Activated T-cell treated with anti-CD3 and anti-CD28 coated beads, Interleukin-2, amount 50 U/mL, for 72 hours (primary cell): ENCODE measurements at places on chromosomes 7 and 10.

DNA sequence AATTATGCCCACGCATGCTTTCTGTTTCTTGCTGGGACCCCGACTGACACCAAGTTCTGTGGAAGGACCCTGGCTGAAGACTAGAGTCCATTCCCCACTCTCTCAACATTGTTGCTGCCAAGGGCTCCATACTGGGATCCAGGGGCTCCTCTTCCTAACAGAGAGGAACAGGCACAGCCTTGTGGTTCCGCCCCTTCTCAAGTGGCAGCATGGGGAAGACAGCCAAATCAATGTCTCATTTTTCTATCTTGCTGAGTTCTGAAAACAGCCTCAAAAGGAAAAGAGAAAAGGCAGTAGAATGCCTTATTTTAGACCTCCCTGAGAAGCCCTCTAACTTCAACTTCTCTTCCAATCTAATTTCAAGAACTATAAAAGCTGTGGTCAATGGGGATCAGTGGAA lies 23.7 kb upstream of the LAMB1 start:
- no peak for DNase-seq

GRCh38 chr7:102258749-102259107 lies 27.9 kb upstream of the SH2B2 start:
- no peak for DNase-seq

DNA sequence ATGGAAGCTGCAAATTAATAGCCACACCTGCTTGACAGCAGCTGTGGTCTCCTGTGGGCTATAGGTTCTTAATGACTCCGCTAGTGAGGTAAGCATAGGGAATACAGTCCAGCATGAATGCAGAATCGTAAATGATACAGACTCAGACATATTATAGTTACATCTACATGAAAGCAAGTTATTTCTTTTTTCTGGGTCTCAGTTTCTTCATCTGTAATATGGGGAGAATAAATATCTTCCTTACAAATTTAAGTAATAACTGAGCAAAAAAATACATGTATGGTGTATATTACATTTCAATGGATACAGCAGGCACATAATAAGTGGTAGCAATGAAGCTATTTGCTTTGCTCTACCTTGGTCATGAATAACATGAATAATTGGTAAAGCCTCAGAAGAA lies 245.9 kb upstream of the RHOBTB1 start:
- DNase-seq: no peak

- no peak for DNase-seq
These were observed 2.1 kb downstream of the ABI1 start for GRCh38 chr10:26858707-26859034.

DNA sequence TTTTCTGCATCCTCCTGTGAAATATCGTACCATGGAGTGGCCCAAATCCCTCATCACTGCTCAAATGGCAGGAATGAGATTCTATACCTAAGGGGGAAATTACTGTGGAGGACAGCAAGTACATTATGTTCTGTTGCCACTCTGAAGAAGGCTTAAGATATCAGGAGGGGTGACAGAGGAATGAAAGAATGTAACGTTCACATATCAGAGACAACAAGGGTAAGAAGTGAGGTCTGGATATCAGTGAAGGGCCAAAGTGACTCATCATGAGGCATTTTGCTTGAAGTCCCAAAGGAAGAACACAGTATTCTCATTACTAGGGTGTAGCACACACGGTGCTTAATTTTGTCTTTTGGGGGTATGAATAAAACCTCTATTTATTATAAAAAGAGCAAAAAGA lies 71.5 kb upstream of the SLC13A1 start:
- DNase-seq: no peak

GRCh38 chr10:132986076-132986475 lies 43.7 kb upstream of the CFAP46 start:
- DNase-seq: no peak

DNA sequence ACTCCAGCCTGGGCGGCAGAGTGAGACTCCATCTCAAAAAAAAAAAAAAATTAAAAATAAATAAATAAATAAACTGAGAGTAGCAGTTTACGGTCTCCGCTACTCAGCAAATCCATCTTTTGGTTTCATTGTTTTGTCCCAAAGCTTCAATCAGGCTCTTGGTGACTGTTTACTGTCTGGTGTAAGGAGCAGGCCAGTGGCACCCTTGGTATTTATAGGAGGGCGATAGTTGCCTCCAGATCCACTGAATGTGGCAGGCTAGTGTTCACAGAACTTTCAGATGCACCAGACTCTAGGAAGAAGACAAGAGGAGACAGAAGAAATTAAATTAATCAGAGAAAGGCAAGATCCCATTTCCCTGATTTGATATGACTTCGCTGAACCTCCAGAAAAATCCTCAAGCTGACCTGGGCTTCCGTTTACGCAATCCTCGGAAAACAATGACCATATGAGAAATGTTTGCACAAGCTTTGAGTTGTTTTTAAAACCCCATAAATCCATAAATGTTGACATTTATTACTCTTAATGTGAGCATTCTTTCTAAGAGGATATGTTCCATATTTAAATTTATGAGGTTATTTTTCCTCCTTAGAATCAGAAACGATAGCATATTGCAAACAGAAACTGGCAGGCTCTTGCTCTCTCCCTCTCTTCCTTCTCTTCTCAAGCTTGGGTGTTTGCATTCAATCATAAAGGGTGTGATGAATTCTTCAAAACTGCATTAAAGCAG lies 7.1 kb upstream of the MUC3A start:
- no peak for DNase-seq

DNA sequence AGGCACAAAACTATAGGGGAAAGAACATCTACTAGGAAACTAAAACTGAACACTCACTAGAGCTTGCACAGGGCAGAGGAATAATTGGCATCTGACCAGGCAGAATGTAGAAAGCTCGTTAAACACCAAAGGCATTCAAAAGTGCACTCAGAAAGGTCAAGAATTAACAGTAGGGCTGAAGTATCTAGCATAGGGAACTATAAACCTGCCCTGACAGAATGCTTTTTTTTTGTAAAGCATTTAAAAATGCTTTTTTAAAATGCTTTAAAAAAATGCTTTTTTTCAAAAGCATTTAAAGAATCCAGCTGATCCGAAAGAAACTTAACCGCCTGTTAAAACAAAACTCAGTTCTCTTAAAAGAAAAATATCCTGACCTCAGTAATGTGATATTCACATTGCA lies 74.6 kb upstream of the EGFR start:
- DNase-seq: no peak

DNA sequence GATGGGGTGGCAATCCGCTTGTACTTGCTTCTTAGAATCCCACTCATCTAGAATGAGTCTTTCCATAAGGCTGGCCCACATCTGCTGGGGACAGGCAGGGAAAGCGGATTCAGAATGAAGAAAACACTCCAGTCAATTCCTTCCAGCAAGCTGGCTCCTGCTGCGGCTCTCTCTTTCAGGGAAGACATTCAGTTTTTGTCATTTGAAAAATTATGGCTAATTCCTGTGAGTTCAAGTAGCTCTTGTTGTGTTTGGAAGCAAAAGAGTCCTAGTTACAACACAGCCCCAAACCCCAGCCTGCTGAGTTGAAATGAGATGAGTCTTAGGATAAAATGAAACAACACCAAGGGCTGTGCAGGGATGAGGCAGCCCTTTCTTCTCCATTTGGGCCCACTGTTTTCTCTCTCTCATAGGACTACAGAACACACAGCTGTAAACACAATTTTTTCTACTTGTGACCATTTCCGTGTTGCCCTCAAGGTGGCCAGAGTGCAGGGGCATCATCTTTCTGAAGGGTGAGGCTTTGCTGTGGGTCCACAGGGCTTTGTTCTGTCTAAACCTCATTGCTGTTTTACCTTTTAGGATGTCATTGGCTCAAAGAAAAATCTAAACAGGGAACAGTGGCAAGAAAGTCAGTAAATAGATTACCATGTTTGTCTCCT lies 90.8 kb upstream of the EEPD1 start:
- no peak for DNase-seq

DNA sequence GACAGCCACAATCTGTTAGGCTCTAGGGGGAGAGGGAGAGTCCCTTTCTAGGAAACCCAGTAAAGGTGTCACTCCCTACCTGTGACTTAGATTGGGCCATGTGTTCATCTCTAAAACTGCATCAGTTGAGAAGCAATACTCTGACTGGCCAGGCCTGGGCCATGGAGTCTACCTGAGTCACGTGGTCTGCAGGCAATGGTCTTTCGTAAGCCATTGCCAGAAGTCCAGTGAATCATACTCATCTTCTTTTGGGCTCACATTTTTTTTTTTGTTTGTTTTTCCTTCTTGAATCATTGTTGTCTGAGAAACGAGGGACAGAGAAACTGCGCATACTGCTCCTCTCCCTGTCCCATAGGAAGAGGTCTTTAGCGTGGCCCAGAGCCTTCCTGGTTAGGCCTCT lies 215.6 kb downstream of the CCSER2 start:
- DNase-seq: no peak

DNA sequence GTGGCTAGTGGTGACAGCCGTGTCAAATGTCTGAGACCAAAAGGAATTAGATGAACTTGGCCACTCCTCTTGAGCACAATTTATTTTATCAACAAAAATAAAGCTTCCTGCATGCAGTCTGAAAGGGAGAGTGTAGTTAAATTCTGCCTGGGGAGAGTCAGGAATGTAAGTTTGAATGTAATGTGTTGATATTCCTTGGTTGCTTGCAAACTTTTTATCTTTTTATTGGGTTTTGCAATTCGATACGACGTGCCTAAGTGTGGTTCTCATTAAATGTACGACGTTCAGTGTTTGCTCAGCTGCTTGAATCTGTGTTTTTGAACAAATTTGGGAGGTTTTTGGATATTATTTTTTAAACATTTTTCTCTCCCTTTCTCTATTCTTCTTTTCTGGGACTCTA lies 839.9 kb downstream of the CCSER2 start:
- no peak for DNase-seq

DNA sequence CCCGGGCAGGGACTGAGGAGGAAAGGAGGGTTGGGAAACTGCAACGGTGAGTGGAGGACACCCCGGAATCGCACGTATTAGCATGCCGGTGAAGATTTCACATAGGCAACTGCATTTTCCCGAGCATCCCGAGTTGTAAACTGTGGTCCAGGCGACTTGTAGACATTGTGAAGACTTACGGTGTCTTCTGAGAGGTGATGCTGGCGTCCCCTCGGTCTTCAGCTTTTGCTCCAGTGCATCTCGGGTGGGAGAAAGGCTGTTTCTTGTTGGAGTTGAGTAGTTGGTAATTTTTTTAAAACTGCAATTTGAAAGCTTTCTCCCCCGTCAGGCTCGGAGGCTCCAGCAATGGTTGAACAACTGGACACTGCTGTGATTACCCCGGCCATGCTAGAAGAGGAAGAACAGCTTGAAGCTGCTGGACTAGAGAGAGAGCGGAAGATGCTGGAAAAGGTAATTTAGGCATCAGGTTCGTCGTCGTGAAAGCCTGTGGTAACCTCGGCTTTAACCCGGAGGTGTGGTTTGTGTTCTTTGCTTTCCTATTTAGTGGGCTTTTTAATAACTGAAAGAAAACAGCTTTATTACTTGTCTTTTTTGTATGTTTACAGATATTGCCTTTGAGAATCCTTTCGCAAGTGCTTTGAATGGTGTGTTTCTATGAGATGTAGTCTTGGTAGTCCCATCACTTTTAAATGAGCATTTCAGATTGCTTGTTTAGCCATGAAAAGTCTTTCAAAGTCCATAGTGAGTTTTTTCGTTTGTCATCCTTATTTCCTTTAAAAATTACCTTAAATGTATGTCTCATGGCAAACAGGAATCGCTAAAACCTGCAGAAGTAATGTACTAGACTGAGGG lies 687 bp downstream of the HELLS start:
- DNase-seq: no peak

DNA sequence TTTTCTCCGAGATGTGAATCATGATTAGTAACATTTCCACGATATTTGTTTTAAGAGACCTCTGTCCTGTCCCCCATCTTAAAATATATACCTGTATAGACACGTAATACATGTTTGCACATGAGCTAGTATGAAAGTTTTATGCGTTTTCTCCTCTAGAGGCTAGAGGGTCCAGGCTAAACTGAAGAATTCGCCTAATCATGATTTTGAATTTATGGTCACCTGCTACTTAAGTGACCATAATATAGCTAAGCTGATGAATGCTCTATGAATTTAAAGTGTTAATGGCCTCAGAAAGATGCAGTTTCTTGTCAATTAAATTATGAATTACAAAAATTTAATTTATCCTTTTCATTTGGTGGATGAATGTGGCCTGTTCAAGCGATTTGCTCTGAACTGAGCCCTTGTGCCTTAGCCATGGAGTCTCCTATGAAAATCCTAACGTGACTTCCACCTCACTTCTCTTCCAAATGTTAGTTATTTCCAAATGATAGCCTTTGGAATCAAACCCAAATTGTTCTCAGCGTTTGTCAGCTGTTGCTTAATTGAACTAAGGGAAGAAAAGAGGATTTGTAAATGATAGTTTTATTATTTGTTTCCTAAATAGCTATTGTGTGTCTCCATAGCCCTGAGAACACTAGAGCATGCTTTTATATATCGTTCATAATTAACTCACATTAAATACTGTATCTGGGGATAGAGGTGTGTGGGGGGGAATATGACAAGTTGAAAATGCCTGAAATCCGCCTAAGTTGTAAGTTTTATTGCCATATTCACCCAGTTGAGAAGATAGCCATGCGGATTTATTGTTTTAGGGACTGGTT lies 2.3 kb downstream of the CELF2 start:
- no peak for DNase-seq

GRCh38 chr7:41027428-41028115 lies 675.3 kb downstream of the INHBA start:
- no peak for DNase-seq

DNA sequence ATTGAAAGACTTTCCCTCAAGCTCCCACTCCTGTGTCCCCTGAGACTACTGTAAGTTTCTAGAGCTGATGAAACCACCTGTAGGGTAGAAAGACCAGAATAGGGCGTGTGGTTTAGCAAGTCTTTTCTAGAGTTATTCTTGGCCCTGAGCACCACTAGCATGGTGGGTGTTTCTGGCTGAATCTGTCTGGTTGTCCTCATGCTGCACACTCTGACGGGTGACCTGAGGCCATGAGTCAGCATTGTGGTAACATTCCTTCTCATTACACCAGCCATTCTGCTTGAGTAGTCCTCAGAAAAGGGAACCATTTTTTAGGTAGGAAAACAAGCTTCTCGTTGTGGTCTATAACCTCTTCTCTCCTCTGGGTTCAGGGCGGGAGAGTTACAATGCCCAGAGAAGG lies 250.3 kb downstream of the SNX13 start:
- no peak for DNase-seq

DNA sequence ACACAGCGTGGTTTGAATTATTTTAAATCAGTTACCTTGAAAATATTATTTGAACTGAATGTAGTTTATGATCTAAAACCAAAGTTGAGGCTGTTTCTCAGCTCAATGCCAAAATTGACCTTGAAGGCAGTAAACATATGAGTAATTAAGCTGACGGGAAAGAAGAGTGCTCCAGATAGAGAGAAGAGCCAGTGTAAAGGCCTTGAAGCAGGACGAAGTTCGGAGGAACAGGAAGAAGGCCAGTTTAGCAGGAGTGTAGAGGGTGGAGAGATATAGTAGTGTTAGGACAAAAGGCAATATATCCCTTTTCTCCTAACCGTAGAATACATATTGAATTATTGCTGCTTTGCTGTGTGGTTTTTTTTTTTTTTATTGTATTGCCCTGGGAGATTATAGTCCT lies 63.2 kb downstream of the CYP51A1 start:
- DNase-seq: no peak

DNA sequence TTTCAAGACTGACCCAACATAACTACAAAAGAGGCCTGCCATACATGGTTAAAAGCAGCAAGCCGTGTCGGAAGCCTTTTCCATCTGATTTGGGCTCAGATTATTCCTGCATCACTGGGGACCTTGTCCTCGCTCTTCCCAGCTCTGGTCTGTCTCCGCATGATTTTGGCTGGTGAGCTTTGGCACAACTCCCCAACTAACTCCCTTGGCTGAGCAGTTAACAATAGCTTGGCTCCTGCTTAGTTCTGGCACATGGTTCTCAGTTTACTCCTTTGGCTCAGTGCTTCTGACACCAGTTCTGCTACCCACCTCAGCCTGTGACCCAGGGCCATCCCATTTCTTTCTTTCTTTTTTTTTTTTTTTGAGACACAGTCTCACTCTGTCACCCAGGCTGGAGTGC lies 17.0 kb downstream of the AGK start:
- no peak for DNase-seq
